ENCODE measurements at places on chromosomes 16 and 17.

DNA sequence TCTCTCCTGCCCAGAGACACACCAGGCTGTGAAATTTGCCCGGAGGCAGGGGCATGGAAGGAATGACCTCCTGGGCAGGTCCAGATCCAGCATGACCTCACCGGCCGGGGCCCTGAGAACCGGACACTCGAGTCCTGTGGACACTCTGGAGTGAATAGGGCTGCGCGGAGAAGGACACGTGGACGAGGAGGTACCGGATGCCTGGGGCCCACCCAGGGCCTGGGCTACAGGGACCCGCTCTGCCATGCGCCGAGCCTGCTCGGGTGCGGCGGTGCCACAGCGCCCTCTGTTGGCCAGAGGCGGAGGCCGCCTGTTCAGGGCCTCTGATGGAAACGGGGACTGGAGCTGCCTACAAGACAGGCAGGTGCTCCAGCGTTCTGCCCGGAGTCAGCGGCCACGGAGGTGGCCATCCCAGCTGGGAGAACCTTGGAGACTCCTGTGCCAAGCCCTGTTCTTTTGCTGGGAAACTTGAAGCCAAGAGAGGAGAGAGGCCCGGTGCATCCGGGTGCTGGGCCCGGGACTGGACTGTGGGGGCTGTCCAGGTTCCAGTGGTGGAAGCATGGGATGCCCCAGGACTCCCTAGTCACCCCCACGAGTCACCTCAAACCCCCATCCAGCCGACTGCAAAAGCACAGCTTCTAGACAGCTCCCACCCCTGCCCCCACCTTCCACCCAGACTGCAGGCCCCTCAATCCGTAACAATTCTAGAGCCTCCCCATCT is 19.3 kb upstream of the NXPH3 start:
- DNase-seq: peak; percentile 74

GRCh38 chr16:77214411-77215138 is 15.4 kb downstream of the SYCE1L start:
- DNase-seq: no peak

- peak; percentile 8 for DNase-seq
These were observed at the start of gene DNAH3 for GRCh38 chr16:21150375-21151001. DNAH3 (minus strand) TSS chr16:21150846; CDS start chr16:21150319, 527 bp downstream.

- no peak for DNase-seq
These were observed 65.6 kb upstream of the SREBF1 start for GRCh38 chr17:17902376-17902775.

DNA sequence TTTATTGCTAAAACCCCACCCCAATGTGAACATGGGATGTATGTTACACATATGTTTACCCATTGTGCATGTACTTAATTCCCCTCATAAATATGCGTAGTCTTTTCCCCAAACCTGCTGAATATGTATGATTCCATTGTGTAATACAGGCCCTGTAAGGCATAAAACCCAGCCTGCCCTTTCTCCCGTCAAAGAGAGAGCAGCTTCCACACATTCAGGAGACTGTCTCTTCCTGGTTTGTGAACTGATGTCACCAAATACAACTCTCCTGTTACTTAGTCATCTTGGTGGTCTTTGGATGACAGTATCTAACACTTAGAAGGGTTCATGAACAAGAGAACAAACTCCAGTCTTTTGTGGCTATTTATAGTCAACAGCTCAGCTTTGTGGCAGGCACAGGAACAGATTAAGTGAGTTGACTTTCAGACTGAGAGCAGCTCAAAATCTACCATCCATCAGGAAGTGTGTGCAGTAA is 24.7 kb upstream of the TMC7 start:
- DNase-seq: no peak

DNA sequence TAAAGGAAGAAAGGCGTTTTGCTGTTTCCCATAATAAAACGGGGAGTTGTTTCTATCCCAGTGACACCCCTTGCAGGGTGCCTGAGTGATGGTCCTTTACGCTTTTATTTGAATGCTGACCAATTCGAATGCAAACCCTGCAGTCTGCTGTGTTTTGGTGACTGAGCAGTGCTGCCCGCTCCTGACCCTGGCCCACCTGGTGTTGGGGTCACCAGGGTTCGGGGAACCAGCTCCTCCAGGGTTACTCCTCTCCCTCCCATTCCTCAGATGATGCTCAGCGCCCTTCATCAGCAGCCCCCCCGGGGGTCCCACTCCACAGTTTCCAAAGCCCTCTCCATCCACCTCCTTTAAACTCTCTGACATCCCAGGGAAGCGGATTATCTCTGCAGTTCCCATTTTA is 6.0 kb downstream of the CA4 start:
- DNase-seq: no peak

Measured in NCI-H1694 (cell line).